ENCODE measurements at places on chromosomes 11 and 22.

DNA sequence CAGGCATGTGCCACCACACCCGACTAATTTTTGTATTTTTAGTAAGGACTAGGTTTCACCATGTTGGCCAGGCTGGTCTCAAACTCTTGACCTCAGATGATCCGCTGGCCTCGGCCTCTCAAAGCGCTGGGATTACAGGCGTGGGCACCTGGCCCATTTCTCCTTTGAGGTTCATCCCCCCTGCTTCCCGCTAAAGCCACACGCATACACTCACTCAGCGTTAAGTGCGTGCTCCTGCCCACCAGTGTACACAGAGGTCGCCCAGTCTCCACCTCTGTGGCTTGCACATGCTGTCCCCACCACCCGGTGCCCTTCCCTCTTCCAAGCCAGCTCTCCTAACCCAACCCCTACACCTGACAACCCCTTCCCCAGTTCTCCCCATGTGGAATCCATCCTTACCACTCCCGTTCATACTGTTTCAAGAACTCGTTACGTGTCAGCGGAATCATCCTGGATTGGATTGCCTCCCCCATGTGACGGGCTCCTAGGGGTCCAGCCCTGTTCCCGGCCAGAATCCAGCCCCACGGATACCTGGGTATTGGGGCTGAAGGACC, 15.7 kb upstream of the CYTH4 start:
- no peak for DNase-seq

GRCh38 chr11:121630041-121630440, 177.3 kb upstream of the SORL1-AS1 start:
- no peak for DNase-seq

DNA sequence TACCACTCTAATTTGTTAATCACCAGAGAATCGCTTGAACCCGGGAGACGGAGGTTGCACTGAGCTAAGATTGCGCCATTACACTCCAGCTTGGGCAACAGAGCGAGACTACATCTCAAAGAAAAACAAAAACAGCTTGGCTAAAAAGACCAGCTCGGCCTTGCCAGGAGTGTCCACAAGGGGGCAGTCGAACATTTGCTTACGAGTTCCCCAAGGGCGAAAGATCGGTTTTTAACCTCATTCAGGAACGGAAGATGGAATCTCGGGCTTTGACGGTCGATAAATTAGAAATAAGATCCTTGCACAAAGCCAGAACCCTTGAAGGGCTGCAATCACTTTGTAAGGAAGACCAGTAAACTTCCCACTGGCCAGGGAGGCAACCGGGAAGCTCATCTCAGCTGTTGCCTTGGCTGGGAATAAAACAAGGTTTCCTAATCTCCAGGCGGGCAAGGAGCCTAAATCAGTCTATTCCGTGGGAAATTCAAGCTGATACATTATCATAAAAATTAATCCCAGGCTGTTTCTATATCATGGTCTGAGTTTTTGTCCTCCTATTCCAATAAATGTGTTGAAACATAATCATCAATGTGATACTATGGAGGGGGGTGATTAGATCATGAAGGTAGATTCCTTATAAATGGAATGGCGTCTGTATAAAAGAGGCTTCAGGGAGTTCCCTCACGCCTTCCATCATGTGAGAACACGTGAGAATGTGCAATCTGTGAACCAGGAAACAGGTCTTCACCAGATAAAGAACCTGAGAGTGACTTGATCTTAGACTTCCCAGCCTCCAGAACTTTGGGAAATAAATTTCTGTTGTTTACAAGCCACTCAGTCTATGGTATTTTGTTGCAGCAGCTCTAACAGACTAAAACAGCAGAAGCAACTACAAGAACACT, 14.9 kb upstream of the SLC29A2 start:
- peak; percentile 96 for DNase-seq

- DNase-seq, result no peak
Observed at GRCh38 chr11:115766561-115766960, 262.3 kb upstream of the CADM1 start.

GRCh38 chr11:35307221-35307621, 112.1 kb downstream of the SLC1A2 start:
- no peak for DNase-seq

DNA sequence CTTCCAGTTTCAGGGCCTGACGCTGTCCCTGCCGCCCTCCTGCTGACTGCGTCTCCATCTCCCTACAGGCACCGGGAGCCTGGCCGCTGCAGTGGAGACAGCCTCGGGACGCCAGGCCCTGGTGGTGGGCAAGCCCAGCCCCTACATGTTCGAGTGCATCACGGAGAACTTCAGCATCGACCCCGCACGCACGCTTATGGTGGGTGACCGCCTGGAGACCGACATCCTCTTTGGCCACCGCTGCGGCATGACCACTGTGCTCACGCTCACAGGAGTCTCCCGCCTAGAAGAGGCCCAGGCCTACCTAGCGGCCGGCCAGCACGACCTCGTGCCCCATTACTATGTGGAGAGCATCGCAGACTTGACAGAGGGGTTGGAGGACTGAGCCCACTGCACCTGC, 7.0 kb downstream of the PDXP start:
- DNase-seq, result no peak

DNA sequence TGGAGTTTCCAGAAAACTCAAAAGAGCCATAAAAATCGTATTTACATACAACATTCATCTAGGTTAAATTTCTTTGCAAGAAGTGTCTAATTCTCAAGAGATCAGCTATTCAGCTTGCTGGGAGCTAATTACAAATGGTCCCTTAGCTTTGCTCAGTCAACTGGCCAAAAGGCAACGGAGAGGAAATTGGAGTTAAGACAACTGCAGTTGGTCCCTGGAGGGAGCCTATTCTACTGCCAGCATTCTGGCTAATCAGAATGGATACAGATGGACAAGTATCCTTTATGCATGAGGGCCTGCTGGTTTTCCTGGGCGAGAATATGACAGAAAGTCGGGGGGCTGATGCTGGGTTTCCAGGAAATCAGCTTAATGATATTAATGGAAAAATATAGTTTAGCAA, 45.5 kb downstream of the KCNJ1 start:
- no peak for DNase-seq

- peak; percentile 63 for DNase-seq
Observed at GRCh38 chr22:32444068-32444467, 20.2 kb downstream of the BPIFC start.

DNA sequence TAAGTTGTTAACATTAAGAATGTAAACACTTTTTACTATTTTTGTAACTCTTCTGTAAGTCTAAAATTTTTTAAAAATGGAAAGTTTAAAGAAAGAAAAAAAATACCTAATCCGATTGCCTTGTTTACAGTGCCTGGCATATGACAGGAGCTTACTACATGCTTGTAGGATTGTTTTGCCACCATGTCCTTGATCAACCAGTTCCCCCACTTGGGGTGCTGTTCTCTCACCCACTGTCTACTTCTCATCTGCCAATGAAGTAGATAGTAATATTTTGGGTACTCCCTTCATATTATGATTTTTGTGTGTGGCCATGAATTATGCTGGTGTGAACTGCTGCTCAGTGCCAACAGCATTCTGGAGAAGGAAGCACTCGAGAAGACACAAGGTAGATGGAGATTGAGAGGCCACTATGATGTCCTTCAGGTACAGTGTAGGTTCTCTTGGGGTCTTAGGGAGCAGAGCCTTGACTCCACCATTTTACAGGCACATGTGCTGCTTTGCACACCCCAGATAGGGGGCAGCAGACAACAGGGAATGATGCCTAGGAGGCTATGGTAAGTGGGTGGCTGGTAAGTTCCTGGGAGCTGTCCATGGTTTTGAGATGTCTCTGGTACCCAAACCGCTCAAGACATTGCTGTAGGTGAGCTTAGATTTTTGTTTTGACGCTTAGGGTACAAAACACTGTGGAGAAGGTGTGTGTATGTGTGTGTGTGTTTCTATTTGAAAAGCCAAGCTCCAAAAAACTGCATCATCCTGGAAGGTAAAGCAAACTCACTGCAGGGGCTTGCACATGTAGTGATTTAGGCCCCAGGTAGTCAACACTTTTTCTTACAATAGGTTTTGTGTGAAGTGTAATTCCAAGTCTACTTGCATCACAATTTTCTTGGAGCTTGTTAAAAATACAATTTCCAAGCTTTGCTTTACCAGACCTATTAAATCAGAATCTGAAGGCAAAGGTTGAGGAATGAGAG, 494.5 kb upstream of the LARGE1 start:
- DNase-seq, result peak; percentile 93

- peak; percentile 53 for DNase-seq
Observed at GRCh38 chr11:15216678-15217077, 102.0 kb downstream of the INSC start.

- no peak for DNase-seq
Observed at GRCh38 chr22:46655861-46656608, 35.8 kb downstream of the GRAMD4 start.

GRCh38 chr11:60996381-60997138, 25.1 kb downstream of the CD6 start:
- no peak for DNase-seq

GRCh38 chr11:19995145-19995544, 165.1 kb downstream of the DBX1 start:
- DNase-seq, result no peak

GRCh38 chr11:36257351-36257750, 31.9 kb downstream of the COMMD9 start:
- DNase-seq, result no peak

- DNase-seq, result no peak
Observed at GRCh38 chr11:46337626-46338345, 9.5 kb upstream of the DGKZ start.

GRCh38 chr11:85021058-85021457, 606.1 kb downstream of the DLG2 start:
- no peak for DNase-seq

DNA sequence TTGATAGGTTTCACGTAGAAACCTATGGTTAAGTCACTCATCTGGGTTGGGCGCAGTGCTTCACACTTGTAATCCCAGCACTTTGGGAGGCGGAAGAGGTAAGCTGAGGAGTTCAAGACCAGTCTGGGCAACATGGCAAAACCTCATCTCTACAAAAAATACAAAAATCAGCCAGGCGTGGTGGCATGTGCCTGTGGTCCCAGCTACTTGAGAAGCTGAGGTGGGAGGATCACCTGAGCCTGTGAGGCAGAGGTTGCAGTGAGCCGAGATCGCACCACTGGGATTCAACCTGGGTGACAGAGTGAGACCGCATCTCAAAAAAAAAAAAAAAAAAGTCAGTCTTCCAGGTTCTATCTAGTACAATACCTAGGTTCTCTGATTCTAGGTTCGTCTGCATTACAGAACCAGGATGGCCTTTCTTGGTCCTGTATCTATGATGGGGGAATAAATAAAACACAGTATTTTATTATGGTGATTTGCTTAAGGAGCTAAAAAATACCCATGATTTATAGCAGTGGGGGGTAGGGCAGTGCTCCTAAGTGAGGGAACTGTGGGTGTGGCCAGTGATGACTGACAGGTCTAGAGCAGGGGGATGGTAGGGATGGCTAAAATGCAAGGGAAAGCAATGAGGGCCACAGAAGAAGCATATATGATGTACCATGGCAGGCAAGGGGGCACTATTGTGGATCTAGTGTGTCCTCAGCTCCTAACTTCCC, 65.5 kb upstream of the NUP160 start:
- DNase-seq, result no peak

- DNase-seq, result peak; percentile 79
Observed at GRCh38 chr11:76734456-76735420, 48.4 kb upstream of the TSKU start.

DNA sequence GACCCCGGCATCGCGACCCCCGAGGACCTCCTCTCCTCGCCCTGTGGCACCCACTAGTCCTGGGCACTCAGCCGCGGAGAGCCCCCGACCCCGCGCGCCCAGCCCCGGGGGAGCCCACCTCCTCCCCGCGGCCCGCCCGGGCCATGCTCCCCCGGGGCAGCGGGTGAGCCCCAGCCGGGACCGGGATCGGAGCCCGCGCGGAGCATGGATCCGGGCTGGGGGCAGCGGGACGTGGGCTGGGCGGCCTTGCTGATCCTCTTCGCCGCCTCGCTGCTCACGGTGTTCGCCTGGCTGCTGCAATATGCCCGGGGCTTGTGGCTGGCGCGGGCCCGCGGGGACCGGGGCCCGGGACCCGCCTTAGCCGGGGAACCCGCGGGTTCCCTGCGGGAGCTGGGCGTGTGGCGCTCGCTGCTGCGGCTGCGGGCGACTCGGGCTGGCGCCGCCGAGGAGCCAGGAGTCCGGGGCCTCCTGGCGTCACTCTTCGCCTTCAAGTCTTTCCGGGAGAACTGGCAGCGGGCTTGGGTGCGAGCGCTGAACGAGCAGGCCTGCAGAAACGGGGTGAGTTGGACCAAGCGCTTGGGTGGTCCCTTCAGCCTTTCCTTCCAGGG, 498 bp downstream of the C2CD2L start:
- DNase-seq, result peak; percentile 66

GRCh38 chr11:23555085-23555484, 694.8 kb upstream of the CCDC179 start:
- DNase-seq, result no peak

- DNase-seq, result peak; percentile 88
Observed at GRCh38 chr11:82315093-82315492, 418.6 kb downstream of the FAM181B start.

- no peak for DNase-seq
Observed at GRCh38 chr11:7004482-7004881, 15.7 kb downstream of the ZNF214 start.

- no peak for DNase-seq
Observed at GRCh38 chr11:118304568-118305248, at the start of gene CD3E. Gene CD3E, plus strand, starts transcription at chr11:118304730. Its CDS starts 223 bp downstream, at chr11:118304953.

- no peak for DNase-seq
Observed at GRCh38 chr22:36352803-36353507, 34.8 kb downstream of the MYH9 start.

DNA sequence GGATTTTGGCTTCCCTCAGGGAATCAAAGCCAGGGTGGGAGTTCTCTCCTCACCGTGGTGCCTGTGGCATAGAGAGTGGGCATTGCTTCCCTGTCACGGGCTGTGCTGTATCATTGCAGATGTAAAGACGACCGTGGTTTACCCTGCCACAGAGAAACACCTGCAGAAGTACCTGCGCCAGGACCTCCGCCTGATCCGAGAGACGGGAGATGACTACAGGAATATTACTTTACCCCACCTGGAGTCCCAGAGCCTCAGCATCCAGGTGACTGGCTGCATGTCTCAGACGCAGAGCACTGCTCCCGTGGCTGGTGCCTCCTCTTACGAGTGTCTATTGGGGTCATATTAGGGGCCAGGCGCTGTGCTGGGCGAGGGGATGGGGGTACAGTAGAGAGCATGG, 24.2 kb upstream of the ST3GAL4 start:
- DNase-seq, result no peak

DNA sequence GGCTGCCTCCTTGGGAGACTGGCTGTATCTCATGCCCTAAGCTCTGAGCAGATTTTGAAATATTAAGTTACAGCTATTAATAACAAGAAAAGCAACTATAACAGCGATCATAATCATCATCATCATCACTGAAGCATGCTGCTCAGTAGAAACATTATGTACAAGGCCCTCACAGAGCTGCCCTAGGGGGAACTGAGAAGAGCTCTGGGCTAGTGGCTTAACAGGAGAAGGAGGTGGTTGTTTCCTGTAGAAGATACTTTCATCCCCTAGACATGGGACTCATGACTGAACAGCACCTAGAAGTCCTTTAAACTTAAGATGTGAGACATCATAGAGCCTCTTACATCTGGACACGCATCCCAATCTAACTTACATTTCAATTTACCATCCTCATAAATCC, 332.8 kb upstream of the PLET1 start:
- DNase-seq, result no peak

- DNase-seq, result no peak
Observed at GRCh38 chr11:131615611-131616010, 245.2 kb downstream of the NTM start.

GRCh38 chr11:118609380-118610224, 2.2 kb downstream of the PHLDB1 start:
- DNase-seq, result peak; percentile 73

Data from endodermal cell (in vitro differentiated cells).